NCI-H82 (cell line): ENCODE measurements at places on chromosomes 3 and 15.

DNA sequence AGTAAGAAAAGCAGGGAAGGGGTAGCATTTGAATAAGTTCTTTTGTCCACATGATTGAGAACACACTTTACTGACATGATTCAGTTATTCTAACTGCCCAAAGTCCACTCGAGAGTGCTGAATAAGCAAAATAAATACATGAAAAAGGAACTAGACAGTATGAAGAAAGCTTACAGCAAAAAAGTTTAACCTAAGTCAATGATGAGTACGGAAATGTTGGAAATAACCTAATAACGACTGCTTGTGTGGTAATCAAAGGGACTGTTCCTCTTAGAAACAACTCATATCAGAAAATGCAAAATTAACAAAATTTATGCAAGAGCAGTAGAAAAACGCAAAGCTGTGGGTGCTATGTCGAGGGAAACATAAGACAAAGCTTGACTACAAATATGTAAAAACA lies 36.6 kb downstream of the DMXL2 start:
- DNase-seq = no peak

GRCh38 chr3:136835813-136836510 lies 17.0 kb downstream of the SLC35G2 start:
- no peak for DNase-seq

GRCh38 chr3:31529421-31529820 lies 3.3 kb upstream of the STT3B start:
- DNase-seq = no peak

DNA sequence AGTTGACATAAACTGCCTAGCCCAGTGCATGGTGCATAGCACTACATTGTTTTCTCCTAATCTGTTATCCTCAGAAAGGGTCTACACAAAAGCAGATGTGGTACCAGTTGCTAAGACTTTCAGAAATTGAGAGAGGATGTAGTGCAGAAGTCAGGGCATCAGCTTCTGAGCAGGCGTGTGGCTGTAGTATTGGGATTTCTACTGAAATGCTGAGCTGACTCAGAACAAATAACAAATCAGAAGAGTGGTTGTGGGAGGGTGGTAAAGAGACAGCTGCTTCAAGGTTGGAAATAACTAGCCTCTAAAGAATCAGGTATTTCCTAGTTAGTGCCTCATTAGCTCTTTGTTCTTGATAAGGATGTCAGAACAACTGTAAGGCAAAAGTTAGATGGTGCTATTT lies 161.3 kb downstream of the AKAP13 start:
- no peak for DNase-seq

DNA sequence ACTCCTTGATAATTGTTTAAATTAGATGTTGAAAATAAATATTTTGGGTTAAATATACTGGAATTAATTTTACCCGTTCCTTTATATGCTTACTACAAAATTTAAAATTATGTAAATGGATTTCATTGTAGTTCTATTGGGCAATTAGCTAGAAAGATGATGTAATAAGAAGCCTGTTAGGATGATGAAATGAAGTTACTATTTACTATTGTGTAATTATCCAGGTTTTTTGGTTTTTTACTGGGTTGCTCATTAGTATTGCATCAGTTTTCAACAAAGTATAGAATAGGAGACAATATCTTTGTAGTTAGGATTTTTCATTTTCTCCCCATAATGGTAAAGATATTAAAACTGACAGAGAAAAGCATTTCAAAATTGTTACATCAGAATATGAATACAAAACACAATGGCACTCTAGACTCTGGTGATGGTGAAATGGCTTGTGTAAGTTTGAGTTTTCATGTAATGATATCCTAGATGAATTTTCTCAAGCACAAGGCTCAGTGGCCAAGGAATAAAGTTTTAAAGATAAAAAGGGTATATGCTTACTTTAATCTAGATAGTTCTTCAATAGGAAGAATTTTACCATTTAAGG lies 222.0 kb downstream of the P3H2 start:
- DNase-seq = no peak

DNA sequence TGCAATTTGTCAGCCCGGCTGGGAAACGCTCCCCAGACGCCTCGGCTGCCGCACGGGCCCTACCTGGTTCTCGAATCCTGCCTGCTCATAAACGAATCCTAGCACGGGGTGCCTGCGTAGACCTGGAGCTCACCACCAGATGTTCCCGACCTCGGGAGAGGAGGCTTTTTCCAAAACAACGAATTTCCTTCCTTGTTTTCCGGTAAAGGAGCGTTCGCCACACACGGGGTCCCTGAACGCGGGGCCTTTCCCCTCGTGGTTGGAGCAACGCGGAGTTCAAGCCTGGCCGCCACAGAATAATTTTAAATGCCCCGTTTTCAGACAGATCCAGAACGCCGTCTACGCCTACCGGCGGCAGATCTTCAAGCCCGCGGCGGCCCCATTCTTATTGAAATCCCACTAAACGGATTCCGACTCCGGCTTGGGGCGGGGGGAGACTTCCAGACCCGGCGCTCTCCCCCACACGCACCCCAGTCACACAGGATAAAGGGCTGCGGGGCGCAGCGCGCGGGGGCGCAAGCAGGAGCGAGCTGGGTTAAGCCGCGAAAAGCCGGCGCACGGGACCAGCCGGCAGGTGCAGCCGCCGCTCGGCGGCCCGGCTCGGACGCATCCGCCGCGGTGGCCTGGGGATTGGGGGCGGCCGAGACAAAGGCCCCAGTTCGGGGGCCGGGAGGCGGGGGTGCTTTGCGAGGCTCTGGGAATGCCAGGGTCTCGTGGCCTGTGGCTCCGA lies 895 bp downstream of the GATA2 start:
- peak; percentile 64 for DNase-seq
